ENCODE measurements at places on chromosomes 7 and 10.

GRCh38 chr10:78688901-78689583 is 379.7 kb upstream of the ZMIZ1 start:
- DNase-seq, result no peak

- no peak for DNase-seq
Measured at GRCh38 chr10:107164992-107165391, 486 bp upstream of the SORCS1 start.

DNA sequence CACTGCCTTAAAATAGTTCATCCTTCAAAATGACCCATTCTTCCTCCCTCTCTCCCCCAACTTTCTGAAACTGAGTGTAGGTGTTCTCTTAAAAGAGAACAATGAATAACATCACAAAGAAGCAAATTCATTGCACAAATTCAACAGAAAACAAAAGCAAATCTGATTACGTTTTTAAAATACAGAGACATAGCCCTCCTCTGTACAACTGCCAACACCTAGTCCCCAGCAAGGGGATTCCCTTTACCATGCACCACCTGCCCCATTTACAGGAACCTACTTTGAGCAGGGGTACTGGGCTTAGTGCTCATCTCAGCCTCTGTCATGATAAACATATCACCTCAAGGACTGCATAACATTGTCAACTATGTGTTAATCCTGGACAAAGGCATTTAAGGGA is 302.8 kb upstream of the AOAH start:
- no peak for DNase-seq

DNA sequence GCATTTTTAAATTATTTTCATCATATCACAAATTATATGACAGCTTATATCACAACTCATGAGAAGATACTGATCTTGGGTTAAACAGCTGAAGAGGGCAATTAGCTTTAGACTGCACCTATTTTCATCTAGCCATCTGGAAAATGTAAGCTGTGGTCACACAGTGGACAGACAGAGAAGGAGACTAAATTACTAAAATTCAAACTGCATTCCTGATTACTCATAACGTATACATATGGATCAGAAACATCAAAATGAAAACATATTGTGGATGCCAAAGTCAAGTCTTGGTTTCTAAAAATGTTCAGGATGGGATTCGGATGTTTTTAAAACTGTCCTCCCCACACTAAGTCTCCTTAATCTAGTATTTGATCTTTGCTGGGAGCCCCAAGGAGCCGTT is 6.6 kb downstream of the BBIP1 start:
- no peak for DNase-seq

GRCh38 chr10:1308173-1308961 is 252.2 kb downstream of the WDR37 start:
- DNase-seq, result no peak

GRCh38 chr7:149293946-149294633 is 32.1 kb downstream of the ZNF783 start:
- no peak for DNase-seq

DNA sequence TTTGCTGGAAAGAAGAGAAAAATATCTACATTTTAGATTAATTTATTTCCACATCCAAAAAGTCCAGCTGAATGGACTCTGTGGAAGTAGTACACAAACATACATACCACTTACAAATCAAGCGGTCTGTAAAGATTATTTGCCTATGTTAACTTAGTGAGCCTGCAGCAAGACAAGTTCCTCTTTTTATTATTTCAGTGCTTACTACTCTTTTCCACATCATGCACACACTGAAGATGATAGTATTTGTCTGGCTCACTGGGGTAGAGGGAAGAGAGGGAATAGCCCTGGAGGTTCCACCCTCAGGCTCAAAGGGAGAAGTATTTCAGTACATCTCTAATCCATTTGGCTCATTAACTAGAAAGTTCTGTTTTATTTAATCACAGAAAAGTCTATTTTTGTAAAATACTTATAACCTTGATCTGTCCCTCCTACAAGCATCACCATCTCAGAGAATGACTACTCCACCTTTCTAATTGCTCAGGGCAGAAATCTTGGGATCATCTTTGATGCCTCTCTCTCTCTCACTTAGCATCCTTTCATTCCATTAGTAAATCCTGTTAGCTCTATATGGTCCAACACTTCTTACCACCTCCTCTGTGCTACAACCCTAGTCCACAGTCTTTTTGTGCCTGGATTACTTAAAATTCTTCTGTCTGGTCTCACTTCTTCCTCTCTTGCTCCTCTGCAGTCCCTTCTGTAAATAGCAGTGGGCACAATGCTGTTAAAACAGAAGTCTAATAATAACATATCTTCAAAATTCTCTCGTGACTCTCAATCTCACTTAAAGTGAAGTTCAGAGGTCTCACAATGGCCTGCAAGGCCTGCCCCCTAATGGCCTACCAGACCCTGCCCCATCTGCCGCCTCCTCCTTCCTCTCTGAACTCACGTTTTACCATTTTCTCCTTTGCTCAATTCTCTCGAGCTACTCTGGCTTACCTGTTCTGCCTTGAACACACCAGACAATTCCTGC is 64.3 kb upstream of the CCDC6 start:
- no peak for DNase-seq

- DNase-seq, result no peak
Measured at GRCh38 chr10:1572519-1573333, 164.6 kb downstream of the ADARB2 start.

DNA sequence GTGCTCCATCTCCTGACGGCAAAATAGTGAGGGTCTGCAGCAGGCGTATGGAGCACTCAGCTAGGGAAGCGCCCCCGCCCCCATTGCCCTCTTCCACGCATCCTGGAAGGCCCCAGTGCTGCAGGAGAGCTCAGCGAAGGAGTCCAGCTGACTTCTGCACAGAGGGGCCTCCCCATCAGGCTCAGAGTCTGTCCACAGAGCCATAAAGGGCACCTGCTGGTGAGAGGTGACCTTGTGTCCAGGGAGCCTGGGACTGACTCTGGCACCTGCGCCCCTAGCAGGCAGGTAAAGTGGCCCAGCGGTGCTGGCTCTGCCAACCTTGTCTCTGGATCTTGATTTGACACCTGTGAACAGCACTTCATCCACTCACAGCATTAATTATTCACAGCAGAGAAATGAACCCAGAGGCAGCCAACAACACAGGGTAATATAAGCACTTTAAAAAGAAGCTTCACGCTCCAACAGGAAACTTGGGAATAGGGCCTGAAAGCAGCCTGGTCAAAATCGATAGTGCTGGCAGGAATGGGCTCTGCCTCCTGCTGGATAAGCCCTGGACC is 59.6 kb downstream of the VOPP1 start:
- no peak for DNase-seq

DNA sequence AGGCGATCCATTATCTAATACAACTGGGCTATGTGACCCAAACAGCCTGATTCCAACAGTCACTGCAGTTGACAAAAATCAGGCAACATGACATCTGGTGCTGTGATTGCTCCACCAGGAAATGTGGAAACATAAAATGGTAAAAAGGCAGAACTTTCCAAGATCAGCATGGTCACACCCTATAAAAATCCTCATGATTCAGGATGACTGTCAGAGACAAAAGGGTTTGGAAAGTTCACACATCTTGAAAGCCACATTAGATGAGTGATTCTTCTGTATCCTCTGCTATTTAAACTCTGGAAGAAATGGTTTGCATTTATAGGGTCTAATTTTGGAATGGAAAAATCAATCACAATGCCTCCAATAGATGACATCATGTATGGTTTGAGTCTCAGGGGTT is 662.6 kb upstream of the IGFBP3 start:
- no peak for DNase-seq

GRCh38 chr7:105693576-105693975 is 112.3 kb upstream of the EFCAB10 start:
- no peak for DNase-seq

GRCh38 chr7:83366629-83367028 is 203.9 kb upstream of the PCLO start:
- no peak for DNase-seq

DNA sequence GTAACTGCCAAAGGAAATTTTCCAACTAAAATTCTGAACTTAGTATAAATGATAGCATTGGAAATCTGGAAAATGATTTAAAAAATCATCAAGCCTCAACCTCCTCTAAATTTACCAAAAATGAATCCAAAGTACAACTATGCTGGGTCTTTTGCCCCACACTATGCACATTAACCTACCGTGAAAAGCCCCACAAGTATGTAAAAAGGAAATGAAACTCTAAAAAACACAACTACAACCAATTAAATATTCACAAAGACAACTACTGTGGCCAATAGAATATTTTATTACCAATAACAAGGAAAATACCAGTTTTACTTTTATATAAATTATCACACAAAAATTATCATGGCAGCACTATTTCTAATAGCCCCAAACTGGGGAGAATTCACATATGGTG is 19.3 kb downstream of the EIF3A start:
- DNase-seq, result no peak

DNA sequence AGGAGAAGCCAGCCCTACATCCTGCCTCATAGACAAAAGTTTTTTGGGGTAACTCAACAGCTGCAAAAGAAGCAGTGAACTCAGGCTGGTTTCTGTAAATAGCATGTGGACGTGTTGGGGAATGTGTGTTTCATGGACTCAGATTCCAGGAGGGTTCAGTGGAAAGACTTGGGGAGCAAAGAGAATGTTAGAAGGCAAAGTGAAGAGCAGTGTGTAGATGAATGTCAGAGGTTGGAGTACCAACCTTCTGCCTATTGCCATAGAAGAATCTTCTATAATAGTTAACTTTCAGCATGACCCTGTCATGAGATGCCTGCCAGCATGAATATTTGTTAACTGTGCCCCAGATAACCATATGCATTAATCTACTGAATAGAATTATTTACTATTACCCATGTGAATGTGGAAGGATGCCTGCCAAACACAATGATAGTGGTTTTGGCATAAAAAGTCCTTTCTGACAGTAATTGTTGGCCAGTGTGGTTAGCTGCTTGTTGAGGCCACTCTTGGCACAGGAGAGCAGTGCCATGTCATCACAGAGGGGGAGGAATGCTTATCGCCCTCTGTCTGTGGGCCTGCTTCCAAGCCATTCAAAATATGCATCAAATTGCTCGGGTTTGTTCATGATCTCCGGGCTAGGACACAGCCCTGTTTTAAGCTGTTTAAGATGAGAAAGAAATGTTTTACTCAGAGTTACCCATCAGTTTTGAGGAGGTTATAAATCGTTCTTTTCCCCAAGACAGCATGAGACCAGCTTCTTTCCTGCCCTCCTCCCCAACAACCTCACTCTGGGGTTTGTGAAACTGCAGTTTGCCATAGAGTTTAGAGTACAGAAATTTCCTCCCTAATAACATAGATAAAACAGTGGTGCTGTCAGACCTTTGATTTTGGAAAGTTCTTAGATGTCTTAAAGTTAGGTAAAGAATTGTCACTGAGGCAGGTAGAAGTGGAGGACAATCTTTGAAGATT is 165.3 kb downstream of the WNT2 start:
- DNase-seq, result no peak

- no peak for DNase-seq
Measured at GRCh38 chr10:98295401-98295811, 27.4 kb upstream of the LOXL4 start.

DNA sequence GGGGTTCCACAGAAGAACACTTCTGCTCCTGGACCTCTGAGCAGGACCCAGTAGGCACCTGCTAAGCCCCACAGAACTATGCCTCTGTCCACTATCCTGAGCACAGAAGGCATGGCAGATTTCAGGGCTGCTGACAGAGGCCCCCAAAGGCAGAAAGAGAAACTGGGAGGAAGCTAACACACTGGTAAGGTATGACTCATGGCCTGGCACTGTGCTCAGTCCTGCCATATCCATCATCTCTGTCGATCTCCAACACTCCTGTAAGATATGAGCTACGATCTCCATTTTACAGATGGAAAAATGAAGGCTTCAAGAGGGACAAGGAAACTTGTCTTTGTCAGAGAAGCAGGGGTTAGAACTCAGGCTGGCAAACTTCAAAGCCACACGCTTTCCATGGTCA is 62.2 kb downstream of the GRID1 start:
- no peak for DNase-seq

DNA sequence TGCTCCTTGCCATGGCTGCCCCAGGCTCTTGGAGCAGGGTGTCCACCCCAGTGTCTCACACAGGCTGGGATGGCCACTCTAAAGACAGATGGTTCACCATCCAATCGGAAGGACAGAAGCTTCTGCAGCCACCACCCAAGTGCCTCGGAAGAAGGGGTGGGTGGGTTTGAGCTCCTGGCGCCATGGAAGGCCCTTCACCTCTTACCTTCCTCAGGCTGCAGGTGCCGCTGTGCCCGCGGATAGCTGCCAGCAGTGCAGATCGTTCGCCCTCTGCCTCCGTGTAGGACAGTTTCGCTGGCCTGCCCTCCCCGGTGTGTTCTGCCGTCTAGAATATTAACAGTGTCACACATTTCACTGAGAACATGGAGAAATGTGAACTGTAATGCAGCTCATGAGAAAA is 243.6 kb upstream of the GRB10 start:
- DNase-seq, result no peak

DNA sequence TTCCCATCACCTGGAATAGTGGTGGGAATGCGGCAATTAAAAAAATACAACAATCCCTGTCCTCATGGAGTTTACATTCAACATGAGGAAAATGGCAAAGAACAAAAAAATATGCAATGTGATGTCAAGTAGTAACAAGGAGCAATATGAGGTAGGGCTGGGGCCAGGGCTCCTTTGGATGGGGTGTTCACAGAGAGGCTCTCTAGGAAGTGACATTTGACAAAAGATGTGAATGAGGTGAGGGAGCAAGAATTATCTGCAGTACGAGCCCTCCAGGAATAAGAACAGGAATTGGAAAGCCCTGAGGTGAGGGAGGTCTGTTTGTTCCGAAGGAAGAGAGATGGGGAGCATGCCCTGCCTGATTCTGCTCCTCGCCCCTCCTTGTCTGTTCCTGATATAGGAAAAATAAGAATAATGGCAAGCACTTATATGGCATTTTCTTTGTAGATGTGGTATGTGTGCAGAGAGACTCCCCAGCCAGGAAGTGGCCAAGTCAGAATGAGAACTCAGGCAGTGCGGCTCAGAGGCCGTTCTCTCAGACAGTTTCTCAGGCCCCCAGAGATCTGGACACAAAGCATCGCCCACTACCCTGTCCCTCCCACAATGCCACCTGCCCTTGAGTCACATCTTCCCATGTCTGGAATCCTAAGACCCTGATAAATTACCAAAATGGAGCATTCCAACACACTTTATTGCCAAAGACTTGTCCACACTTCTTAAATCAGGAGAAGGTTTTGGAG is 105.6 kb downstream of the APBB1IP start:
- DNase-seq, result no peak

GRCh38 chr7:143405173-143406001 is 3.3 kb downstream of the EPHA1 start:
- no peak for DNase-seq

- DNase-seq, result no peak
Measured at GRCh38 chr10:5484205-5484604, 15.2 kb downstream of the CALML5 start.

Measured in GM12864 (cell line).